ENCODE measurements at places on chromosomes 3 and 15.

DNA sequence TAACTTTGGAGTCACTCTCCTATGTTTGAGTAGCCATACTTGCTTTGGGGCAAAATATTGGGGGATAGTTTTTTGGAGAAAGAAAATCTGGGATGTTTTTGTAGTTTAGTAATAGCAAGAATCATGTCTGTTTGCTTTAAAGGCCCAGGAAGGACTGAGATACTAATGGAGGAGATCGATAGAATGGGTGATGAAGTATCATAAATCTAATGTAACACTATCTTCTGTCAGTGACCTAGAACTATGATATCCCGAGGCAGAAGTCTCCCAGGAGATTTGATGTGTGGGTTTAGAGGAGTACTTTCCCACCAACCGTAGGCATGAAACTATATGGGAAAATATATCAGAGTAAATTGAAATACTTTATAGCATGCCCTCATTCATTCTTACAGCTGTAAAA lies 21.0 kb upstream of the NFKBIZ start:
- no peak for DNase-seq

- DNase-seq, result no peak
These were observed 241.0 kb upstream of the ZNF717 start for GRCh38 chr3:76026379-76026778.

- no peak for DNase-seq
These were observed 27.6 kb downstream of the NIPA2 start for GRCh38 chr15:22866079-22866478.

DNA sequence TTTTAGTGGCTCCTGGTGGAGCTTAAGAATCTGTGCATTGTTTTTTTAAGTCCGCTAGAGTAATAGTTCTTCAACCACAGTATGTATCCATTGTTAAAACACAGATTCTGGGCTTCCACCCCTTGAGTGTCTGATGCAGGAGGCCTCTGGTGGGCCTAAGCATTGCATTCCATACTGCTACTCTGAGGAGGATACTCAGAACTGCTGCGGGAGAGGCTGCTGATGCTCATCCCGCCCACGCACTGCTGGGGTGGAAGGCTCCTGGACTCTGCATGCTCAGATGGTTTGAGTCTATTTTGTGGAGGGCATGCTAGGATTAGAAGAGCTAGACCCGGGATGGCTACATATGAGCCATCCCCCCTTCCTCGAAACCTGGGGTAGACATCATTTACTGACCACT lies 74.4 kb downstream of the THSD4 start:
- DNase-seq, result no peak

GRCh38 chr15:50438251-50438650 lies 14.0 kb downstream of the USP8 start:
- no peak for DNase-seq

GRCh38 chr3:183635107-183635430 lies 354 bp upstream of the KLHL24 start:
- no peak for DNase-seq

DNA sequence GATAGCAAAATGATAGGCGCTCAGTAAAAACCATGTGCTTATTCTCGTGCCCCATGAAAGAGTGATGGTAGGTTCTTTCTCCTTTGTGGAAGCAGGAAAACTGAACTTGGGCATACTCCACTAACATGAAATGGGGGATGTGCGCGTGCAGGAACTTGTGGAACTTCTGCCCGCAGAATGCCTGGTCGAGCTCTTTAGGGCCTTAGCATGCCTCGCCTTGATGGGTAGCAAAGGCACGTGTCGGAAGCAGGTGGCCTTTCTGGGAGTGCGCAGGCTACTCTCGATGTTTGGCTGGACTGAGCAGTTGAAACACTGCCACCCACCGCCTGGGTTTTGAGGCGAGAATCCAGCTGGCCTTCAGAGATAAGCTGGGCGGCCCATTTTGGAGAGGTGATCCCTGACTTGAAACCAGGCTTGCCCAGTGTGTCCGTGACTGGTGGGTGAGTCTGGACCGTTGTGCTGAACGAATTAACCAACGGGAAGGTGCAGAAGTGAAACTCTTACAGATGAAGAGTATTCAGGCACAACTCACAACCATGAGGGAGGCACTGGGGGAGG lies 842 bp downstream of the PCCB start:
- DNase-seq, result peak; percentile 84

GRCh38 chr3:131142580-131142979 lies 115.9 kb downstream of the NEK11 start:
- no peak for DNase-seq

GRCh38 chr3:101155825-101156224 lies 162.6 kb upstream of the ABI3BP start:
- no peak for DNase-seq

- DNase-seq, result no peak
These were observed 32.3 kb downstream of the PDZRN3 start for GRCh38 chr3:73592154-73593144.

GRCh38 chr3:155554777-155555451 lies 190.0 kb downstream of the PLCH1 start:
- DNase-seq, result no peak

DNA sequence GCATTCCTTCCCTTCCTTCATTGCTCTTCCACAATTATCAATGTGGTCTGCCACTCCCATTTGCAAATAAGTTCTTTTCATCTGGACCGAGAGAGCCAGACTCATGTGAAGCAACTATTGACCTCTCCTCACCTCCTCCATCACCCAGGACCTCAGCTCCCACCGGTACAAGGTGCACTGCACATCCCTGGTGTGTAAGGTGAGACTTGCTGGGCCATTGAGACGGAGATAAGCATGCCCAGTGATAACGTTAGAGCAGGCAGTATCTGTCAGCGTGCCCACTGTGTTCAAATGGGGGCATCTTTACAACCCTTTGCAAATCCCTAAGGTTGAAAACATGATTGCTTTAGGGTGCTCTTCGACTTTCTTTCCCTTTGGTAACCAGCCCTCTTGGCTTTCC lies 154.8 kb downstream of the ADAMTS17 start:
- peak; percentile 46 for DNase-seq

DNA sequence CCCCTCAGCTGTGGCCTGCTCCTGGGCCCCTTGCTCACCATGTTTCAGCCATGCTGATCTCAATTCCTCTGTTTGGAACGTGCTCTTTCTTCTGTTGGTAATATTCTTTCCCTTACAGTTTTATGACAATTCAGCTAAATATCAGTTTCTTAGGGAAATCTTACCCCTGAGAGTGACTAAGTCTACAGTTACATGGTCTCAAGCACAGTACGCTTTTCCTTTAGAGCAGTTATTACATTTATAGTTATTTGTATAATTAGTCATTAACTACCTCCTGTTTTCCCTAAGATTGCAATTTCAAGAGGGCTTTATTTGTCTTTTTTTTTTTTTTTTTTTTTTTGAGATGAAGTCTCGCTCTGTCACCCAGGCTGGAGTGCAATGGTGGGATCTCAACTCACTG lies 23.5 kb downstream of the C3orf62 start:
- no peak for DNase-seq

- DNase-seq, result no peak
These were observed 82.0 kb upstream of the MYRIP start for GRCh38 chr3:39727415-39727814.

- DNase-seq, result no peak
These were observed 524.5 kb downstream of the SHQ1 start for GRCh38 chr3:72323773-72324172.

- no peak for DNase-seq
These were observed 32.4 kb upstream of the ALDH1L1 start for GRCh38 chr3:126212620-126213378.

DNA sequence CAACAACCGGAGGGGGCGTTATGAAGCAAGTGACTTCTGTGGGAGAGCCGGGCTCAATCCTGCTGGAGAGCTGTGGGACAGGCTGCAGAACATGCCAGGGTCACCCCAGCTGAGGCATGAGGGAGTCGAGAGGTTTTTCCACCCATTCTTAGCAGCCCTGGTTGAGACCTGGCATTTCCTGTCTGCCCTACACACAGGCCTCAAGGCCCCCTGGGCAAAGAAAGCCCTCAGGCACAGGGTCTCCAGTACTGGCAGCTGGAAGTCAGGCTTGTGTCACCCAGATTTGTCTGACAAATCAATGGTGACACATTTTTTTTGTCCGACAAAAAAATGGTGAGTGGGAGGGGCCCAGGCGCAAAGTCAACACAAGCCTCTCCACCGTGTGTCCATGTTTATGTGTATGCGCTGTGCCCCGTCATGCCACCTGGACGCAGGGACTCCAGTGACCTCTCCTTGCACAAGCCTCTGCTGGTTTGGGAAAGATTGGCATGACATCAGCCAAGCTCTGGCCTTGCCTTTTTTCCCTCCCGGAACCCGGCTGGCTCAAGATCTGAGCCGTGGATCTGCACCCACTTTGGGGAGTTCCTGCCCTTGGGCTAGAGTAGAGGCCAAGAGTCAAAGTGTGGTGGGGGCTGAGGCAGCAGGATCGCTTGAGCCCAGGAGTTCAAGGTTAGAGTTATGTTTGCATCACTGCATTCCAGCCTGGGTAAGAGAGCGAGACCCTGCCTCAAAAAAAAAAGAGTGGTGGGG lies 20.8 kb upstream of the ALAS1 start:
- DNase-seq, result no peak

- DNase-seq, result no peak
These were observed 17.4 kb upstream of the MINDY4B start for GRCh38 chr3:150922611-150923010.

- DNase-seq, result no peak
These were observed 238.0 kb downstream of the CACNA2D3 start for GRCh38 chr3:54360320-54360719.

DNA sequence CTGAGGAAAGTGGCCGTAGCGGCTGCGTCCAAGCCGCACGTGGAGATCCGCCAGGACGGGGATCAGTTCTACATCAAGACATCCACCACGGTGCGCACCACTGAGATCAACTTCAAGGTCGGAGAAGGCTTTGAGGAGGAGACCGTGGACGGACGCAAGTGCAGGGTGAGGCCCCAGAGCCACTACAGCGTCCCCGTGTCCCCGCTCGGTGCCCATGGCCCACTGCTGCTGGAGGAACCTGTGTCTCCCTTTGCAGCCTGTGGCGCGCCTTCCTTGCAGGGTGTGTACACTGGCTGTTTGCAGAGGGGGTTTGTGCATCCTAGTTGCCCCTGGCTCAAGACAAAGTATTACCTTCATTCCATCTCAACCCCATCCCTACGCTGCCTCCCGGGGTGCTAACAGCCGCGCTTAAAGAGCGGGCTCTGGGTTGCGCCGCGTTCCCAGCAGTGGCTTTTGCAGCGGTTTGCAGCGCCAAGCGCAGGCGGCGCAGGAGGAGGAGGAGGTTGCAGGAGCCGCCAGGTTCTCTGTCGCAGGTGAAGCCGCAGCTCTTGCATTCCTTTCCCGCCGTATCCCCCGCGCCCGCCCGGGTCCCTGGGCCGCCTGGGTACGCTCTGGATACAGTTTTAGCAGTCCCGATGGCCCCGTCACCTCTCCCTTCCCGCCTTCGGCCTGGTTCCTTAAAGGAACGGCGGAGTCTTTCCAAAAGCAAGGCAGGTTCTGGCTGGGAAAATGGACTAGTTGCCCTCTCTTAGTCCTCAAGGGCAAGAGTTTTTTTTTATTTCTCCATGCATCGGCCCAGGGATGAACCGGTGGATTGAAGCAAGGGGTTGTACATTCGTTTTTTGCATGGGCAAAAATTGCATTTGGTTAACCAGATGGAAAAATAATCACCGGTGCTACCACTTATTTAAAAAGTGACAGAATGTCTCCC lies 1.2 kb downstream of the CRABP1 start:
- DNase-seq, result no peak

DNA sequence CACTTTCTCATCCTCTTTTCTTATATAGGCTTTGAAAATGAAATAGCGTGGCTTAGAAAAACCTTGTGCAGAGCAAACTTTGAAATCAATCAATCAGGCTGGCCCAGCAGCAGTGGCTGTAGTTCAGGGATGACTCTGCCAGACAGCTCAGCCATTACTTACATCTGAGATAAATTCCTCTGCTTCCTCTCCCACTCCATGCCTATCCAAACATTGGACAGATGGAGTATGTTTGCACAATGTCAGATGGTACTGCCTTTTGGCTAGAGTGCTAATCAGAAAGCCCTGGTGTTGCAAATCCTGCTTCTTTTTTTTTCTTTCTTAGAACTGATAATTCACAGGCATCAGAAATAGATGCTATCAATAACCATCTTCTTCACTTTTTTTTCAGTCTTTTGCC lies 1065.1 kb downstream of the AGBL1 start:
- DNase-seq, result no peak

DNA sequence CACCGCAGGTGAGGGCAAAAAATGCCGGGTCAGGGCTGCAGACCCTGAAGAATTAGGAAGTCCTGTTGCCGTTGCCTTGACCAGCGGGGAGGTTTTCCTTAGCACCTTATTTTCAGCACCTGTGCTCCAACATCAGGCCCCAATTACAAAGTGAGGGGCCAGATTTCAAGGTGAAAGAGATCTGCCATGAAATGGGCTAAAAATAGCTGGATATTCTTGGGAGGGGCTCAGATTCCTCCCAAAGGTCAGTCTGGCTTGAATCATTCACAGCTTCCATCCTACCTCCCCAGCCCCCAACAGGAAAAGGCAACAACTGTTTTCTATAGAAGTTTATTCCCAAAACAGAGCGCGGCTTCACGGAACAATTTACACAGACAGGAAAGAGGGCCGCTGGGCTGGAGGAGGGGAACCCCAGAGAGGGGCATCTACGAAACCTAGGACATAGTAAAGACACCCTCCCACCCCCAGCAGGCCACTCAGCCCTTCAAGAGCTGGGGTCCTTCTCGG lies 941 bp upstream of the SLC26A6 start:
- DNase-seq, result no peak

DNA sequence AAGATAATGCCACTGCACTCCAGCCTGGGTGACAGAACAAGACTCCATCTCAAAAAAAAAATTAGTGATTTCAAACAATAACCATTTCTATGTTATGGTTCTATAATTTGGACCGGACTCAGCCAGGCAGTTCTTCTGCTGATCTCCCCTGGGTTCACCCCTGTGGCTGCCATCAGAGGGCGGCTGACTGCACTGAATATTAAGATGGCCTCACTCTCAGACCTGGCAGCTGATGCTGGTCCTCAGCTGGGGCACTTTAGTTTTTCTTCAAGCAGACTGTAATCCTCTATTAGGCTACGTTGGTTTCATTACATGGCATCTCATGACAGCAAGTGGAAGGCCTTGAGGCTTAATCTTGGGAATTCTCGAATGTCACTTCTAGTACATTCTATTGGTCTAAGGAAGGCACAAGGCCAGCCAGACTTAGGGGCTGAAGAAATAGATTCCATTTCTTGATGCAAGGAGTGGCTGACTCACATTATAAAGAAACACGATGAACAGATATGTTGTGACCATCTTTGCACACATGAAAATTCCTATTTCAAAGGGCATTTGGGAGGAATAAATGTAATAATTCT lies 12.8 kb downstream of the GALNT15 start:
- no peak for DNase-seq

All from coronary artery (tissue), 2 donors.